G401 (cell line): ENCODE measurements at places on chromosomes 1 and 21. TPM values are rescaled to one million over a fixed set of nuclear protein-coding genes. Genes with fewer than 3 reads are reported as not detected.

Gene DYNLT5
- total RNA-seq: not detected in 2 replicates

DNA sequence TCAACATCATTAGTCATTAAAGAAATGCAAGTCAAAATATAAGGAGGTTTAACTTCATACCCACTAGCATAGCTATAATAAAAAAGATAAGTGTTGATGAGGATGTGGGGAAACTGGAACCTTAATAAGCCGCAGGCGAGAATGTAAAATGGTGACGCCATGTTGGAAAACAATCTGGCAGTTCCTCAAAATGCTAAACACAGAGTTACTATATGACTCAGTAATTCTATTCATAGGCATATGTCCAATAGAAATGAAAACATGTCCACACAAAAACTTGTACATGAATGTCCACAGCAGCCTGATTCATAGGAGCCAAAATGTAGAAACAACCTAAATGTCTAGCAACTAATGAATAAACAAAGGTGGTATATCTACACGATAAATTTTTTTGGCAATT lies 23.2 kb downstream of the DDX59 start:
- DNase-seq: no peak

DNA sequence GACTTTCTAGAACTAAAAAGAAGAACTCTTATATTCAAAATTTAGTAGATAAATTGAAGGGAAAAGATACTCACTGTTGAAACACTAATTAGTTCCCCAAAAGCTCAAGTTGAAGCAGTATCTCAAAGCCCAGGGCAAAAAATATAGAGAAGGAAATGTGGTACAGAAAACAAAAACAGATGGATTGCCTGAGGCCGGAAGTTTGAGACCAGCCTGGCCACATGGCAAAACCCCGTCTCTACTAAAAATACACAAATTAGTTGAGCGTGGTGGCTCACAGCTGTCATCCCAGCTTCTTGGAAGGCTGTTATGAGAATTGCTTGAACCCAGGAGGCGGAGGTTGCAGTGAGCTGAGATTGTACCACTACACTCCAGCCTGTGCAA lies 36.0 kb downstream of the FAM177B start:
- DNase-seq: peak; percentile 90

Gene TTC24
- not detected in 2 replicates for total RNA-seq

GRCh38 chr21:30306884-30307283 lies 13.2 kb downstream of the KRTAP26-1 start:
- DNase-seq: no peak

DNA sequence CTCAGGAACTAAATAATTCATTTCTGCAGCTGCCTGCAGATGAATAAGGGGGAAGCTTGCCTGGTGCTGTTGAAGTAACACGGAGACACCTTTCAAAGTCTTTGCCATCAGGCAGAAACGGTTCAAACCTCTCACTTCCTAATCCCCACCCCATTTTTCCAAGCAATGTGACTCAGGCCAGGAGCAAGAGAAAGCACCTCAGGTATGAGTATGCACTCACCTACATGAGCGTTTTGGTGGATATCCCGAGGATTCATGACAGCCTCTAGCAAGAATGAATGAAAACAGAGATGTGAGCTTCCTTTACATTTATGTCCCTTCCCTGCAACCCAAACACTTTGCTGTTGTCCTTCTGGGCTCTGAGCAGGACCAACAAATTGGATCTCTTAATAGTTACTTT lies 63.4 kb upstream of the LAX1 start:
- DNase-seq: no peak

DNA sequence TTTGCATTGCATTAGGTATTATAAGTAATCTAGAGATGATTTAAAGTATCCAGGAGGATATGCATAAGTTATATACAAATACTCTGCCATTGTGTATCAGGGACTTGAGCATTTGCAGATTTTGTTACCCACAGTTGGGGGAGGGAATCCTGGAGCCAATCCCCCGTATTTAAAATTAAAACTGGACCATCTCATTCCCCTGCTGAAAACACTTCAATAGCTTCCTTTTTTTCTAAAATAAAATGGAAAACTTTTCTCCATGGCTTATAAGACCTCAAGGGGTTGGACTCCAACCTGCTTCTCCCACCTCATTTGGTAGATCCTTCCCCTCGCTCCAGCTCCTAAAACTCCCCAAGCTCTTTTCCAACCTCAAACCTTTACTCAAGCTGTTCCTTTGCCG lies 10.4 kb upstream of the CD34 start:
- no peak for DNase-seq

GRCh38 chr1:157626099-157626498 lies 28.2 kb upstream of the FCRL4 start:
- DNase-seq: no peak

GRCh38 chr1:234825498-234826165 lies 215.7 kb upstream of the IRF2BP2 start:
- no peak for DNase-seq

Gene HCN3
- 1.1 and 3.3 TPM in 2 replicates for total RNA-seq

DNA sequence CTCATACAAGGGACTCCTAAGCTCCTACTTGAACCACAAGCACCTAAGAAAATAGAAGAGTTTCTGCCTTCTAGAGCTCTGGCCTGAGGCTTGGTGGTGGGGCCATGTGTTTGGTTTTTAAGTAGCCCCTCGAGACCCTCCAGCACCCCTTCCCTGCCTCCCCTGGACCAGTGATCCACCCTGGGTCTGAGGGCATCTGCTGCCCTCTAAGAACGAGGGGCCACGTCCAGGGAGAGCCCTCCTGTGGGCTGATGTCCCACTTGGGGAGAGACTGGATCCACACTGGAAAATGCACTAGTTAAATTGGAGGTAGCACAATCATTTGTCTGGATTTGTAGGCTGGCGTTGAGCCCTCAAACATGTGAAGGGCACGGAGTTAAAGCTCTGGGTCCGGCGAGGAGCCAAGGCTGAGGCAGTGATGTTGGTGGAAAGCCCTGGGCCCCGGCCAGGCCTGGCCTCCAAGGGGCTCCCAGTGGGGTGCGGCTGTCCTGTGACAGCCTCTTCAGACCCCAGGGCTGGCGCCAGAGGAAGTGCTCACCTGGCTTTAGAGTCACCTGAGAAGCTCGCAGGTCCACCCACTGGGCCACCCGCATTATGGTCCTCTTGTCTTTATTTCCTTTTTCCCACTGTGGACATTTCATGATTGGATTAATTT lies 65.2 kb downstream of the SLC37A1 start:
- no peak for DNase-seq

- DNase-seq: no peak
Measured at GRCh38 chr1:21305155-21305899, 15.1 kb upstream of the ECE1 start.
